Left renal pelvis (tissue), 4 donors: ENCODE measurements at places on chromosomes 4 and X.

GRCh38 chr4:8510611-8511285, 69.4 kb upstream of the GPR78 start:
- no peak for DNase-seq

GRCh38 chr4:146371812-146372211, 149.9 kb downstream of the SLC10A7 start:
- DNase-seq: no peak

- no peak for DNase-seq
These were observed 72.1 kb downstream of the KLHL34 start for GRCh38 chrX:21586001-21586400.

GRCh38 chr4:159178151-159178546, 75.3 kb downstream of the RAPGEF2 start:
- DNase-seq: no peak

GRCh38 chr4:145808848-145809512, 129.0 kb downstream of the C4orf51 start:
- no peak for DNase-seq

DNA sequence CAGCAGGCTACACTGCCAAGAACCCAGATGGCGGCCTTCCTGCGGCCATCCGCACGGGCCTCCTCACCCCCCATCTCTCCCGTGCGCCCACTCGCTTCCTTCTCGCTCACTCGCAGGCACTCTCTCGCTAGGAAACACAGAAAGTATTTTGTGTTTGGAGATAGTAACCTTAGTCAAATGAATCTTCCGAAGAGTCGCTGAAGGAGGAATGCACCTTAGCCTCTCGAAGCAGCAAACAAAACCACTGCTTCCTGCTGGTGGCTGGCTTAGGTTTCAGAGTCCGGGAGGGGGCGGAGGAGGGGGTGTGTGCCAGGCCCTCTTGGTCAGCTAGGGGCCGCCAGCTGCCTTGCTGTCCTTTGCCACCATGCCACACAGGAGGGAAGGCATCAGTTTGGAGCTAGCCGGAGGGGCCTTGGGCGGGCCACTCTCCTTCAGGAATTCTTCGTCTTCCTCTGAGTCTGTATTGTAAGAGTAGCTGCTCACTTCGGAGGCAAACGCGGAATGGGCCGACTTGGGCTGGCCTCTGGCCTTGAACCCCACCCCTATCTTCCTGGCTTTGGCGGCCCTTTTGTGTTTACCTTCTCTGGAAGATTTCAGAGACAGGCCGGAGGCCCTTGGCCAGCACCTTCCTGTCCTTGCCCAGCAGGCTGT, 73.2 kb upstream of the UCP1 start:
- DNase-seq: peak; percentile 44

- no peak for DNase-seq
These were observed 555 bp upstream of the PGM2 start for GRCh38 chr4:37825968-37826294.

DNA sequence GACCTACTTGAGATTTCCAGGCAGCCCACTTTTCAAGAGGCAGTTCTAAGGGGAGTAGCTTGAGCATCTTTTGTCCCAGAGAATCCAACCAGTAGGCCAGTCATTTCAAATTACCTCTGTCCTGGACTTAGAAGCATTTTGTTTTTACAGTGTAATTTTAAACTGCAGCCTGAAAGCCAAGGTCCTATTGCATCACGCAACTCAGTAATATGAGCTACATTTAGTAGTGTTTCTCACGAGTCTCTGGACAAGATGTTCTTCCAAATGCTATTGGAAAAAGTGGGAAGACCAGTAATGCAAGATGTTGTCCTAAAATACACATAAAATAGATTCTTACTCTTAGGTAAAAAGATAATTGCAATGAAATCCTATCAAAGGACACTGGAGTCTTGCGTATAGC, 182.5 kb upstream of the ARX start:
- DNase-seq: no peak

DNA sequence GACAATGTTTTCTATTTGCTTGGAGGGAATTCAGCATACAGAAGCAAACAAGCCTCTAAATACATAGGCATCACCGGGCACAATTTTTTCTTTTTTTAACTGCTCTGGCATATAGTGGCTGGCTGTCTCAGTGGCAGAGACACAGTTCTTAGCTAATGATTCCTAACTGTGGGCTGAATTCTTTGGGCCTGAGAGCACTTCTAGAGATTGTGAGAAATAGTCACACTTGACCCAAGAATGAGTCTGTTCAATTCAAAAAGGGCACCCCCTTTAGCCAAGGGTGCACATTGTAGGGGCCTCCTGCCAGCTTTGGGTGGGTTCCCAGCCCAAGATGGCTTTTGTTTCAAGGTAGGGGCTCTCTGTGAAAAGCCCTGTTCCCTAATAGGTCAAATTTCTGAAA, 345.7 kb downstream of the ARHGAP10 start:
- DNase-seq: no peak

- DNase-seq: no peak
These were observed 11.0 kb upstream of the COL25A1 start for GRCh38 chr4:109313168-109314133.

- DNase-seq: no peak
These were observed 126.0 kb upstream of the CXorf66 start for GRCh38 chrX:140091125-140091886.

GRCh38 chrX:52284865-52285264, 84.0 kb upstream of the XAGE2 start:
- no peak for DNase-seq

DNA sequence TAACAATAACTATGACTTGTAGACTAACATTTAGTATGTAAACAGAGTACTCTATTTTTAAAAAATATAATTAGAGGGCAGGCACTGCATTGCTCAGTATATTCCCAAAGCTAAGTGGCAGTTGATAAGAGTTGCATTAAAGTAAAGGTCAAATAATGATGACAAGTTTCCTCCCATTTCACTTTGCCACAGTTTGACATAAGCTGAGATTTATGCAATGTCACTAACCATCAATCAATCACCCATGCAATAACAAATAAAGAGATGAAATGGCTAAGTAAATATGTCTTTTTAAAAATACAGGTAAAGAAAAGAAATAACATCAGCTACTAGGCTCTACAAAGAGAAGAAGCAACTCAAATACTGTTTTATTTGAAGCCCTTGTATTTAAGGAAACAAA, 673.4 kb downstream of the PCDH18 start:
- DNase-seq: no peak

DNA sequence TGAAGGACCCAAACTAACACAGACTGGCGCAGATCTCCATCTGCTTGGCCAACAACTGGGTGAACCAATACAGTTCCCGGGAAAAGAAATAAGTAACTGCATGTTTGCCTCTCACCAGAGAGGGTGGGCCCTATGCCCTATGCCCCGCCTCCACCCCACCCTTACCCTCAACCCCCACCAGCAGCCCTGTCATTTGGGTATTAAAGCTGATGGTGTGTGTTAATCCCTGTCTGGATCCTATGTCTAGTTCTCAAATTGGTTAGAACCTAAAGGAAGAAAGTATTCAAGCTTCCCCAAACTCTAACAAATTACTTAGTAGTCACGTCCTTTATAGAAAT, 19.0 kb downstream of the SMPX start:
- no peak for DNase-seq

GRCh38 chrX:152444338-152444737, 6.8 kb downstream of the GABRA3 start:
- no peak for DNase-seq

DNA sequence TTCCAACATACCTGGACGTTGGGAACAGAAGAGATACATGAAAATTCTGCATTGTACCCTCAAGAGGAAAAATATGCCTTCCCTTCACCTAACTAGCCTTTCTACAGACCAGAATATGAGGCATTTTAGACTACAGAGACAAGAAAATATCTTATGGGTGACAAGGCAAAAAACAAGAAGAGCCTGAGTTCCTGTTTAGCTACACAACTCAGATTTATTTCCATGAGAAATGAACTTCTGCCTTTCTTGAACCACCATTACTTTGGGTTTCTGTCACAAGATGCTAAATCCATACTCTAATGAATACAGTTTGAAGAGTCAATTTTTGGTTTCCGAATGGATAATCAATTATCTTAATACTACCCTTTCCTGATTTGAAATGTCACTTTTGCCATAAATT, 18.7 kb downstream of the RCHY1 start:
- no peak for DNase-seq

DNA sequence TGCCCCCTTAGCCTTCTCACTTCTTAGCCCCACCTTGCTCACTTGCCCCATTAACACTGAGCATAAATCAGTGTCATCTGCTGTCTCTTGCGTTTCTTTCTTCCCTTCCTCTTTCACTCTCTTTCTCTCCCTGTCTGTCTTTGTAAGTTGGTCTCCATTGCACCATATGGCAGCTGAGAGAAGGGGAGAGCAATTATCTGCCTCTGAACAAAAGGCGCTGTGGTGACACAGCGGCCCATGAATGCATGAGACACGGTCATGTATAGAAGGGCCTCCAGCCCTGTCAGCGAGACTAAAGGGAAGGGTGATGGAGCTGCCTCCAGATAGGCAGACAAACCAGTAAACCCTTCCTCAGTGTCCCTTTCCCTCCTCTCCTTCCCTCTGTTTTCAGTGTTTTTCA, 88.8 kb upstream of the PCDH18 start:
- DNase-seq: no peak

- DNase-seq: no peak
These were observed 2320.1 kb downstream of the ARAP2 start for GRCh38 chr4:33924239-33924638.

- DNase-seq: no peak
These were observed 241.7 kb upstream of the PSAPL1 start for GRCh38 chr4:7676398-7676922.

GRCh38 chrX:86028681-86029080, 18.7 kb downstream of the CHM start:
- DNase-seq: no peak

DNA sequence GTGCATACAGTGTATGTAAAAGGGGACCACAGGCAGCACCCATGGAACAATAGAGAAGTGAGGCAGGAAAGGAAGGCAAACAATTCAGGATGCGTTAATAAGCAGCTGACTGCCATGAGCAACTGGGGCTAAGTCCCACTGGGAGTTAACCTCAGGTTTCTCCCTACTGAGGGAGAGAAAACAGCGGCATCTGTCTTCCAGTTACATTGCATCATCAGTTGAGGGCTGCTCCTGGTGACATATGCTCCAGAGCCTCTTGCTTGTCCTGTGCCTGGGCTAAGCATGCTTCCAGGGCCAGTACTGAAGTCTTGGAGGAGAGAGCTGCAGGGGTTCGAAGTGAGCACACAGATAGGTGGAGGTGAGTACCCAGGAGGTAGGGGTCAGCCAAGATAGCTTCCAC, 24.3 kb downstream of the RAI2 start:
- DNase-seq: no peak

DNA sequence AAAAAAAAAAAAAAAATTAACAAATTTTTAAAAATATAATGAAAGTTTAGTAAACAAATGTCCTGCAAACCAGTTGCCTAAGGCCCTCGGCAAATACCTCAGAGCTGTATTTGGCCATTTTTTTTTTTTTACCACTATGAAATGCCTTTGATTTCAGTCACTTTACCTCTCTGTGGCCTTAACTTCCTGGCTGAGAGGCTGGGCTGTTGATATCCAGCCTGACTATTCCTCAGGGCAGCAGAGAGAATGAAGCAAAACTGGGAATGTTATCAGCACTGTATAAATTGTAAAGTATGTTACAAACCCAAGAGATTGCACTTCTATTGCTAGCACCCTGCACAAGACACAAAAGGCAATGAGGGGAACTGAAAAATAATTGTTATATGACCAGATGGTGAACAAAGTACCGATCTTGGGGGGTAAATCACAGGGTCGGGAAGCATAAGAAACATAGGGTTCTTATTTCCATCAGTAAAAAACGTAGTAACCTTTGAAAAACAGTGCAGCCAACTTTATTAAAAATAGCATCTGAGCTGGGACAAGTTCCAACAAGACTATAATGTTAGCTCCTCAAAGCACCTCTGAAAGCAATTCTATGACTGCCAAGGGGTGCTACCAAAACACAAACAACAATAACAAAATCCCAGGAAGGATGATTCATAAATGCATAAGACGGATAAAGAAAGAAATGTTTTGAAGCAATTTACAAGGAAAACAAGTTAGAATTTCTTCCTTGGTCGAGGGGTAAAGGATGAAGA, 18.1 kb downstream of the USP46 start:
- DNase-seq: no peak

- DNase-seq: no peak
These were observed 49.3 kb downstream of the KDR start for GRCh38 chr4:55075823-55076716.

- no peak for DNase-seq
These were observed 3.3 kb upstream of the BGN start for GRCh38 chrX:153491351-153491914.

DNA sequence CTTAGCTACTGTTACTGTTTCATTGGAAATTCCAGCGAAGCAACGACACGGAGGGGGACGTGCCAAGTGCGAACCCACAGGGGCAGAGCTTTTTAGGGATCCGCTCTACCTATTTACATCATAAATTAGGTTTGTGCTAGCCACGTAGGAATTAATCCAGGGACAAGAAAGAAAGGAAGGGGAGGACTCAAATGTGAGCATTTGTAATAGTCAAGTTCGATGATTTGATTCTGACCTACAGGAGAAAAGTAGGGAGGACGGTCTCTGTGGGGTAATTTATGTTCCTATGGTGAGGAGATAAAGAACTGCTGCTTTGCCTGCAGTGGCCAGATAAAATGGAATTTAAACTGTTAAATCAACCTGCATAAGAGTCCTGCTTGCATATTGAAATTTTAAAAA, 1.7 kb downstream of the INTS6L start:
- DNase-seq: no peak

DNA sequence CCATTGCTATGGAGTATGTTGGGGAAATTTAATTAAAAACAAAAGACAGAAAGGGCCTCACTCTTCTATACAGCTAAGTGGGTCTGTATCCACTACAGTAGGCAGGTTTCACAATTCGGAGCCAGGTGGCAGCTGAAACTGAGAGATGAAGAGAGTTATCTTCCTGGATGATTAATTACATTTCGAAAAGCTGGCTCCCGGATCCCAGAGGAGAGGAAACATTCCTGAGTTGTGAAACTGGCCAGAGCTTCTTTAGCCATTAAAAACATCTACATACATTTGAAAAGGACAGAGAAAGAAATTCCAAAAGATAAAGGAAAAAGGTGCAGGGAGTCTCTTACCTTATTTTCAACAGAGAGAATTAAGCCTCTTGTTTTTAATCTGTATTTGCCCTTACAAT, 15.5 kb upstream of the PDZD4 start:
- DNase-seq: no peak

DNA sequence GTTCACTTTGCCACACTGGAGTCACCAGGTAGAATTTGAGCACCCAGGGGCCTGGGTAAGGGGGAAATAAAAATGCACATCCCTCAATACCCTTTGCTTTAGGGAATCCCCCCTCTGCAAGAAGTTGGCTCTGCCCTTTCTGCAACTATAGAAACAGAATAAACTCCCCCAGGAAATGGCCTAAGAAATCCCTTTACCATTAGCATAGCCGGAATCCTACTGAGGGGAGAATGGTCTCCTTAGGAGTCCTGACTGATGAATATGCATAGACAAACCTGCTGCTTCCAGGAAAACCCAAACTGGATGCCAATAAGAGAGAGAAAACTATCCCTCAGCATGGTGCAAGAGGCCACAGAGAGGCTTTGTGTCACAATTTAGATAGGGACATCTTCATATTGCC, 11.0 kb downstream of the EFHC2 start:
- no peak for DNase-seq
